Right ventricle myocardium inferior (tissue), 1 donor: ENCODE measurements at places on chromosomes 7 and 10. TPM values are rescaled to one million over a fixed set of nuclear protein-coding genes. Genes with fewer than 3 reads are reported as not detected.

The PANK1 gene
- total RNA-seq, result 19.0 TPM

The TMEM139 gene
- 14.8 TPM for total RNA-seq

The ERVW-1 gene
- total RNA-seq, result not detected

The ADRB1 gene
- 63.1 TPM for total RNA-seq

The ZPBP gene
- total RNA-seq, result not detected

The IL6 gene
- 0.60 TPM for total RNA-seq

The JAKMIP3 gene
- 1.6 TPM for total RNA-seq

The GPR15LG gene
- total RNA-seq, result not detected

The SPAM1 gene
- total RNA-seq, result not detected

The NUDT13 gene
- total RNA-seq, result 3.6 TPM

The DENND11 gene
- 9.1 TPM for total RNA-seq
